Anterior cingulate cortex (tissue), 58 donors: ENCODE measurements at places on chromosomes 3 and 15.

GRCh38 chr15:98996169-98996568 lies 11.4 kb downstream of the PGPEP1L start:
- DNase-seq: no peak

DNA sequence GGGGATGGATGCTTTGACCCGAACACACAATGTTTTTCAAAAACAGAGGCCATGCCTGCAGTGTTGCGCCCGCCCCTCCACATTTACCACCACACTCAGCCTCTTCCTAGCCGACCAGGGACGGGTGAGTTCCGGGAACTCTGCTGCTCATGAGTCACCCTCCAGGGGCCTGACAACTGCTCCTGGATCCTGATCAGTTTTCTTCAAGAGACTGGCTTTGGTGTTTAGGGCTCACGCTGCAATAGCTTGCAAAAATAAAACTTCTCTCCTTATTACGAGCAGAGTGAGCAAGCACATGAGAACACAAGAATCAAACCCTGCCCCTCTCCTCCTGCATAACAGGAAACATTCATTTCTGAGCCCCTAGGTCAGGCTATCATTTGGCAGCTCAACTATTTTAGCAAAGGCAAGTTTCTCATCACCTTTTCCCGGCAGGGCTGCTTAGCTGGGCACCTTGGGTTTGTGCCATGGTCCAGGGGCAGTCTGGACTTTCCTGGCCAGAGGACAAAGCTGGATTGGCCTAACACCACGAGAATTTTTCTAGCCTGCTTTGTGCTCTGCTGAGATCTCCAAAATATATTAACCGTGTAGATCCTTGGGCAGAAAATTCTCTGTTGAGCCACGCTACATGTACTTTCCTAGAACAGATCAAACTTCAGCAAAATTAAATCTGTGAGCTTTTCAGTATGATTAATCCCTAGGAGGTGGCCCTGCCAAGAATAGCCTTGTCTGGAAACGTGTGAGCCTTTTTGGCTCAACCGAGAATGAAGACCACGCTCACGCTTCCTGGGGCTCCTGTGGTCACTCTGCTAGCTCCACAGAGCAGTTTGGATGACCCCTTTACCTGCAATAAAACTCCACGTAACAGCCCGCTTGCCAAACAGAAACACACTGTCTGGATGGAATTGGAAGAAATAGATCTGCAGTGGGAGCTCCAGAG lies 52.7 kb upstream of the SPATA12 start:
- DNase-seq: no peak

DNA sequence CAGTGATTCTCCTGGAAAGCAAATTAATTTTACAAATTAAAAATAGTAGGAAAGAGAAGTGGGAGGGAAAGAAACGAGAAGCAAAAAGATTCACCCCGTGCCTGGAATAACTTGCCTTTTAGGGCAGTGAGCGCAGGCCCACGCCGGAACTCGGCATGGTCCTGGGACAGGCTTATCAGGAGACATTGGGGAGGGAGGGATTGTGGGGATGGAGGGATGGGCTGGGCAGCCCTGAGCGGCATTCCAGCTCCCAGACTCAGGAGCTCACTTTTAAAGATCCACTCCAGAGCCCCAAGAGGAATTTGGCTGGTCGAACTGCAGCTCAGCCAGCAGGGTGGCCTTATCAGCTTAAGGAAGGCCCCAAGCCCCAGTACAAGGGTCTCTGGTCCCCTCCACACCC lies 117.9 kb downstream of the ADCY5 start:
- DNase-seq: no peak

- DNase-seq: no peak
These were observed 78.1 kb upstream of the PRICKLE2 start for GRCh38 chr3:64303401-64303800.

DNA sequence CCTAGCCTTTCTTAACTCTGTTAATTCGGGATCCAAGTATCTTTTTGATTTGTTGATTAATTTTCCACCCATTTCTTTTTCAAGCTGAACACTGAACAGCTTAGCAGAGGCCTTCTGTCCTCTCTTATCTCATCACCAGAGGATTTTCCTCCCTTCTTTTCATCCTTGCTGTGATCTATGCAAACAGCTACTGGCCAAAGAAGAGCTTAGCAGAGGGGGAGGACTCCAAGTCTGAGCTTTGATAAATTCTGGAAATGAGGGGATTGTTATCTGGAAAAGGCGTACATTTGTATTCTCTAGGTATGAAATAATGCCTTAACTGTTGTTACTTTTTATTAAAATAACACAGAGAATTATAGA lies 13.4 kb downstream of the DZIP3 start:
- no peak for DNase-seq

- no peak for DNase-seq
These were observed 66.2 kb downstream of the SCN11A start for GRCh38 chr3:38985581-38985980.

DNA sequence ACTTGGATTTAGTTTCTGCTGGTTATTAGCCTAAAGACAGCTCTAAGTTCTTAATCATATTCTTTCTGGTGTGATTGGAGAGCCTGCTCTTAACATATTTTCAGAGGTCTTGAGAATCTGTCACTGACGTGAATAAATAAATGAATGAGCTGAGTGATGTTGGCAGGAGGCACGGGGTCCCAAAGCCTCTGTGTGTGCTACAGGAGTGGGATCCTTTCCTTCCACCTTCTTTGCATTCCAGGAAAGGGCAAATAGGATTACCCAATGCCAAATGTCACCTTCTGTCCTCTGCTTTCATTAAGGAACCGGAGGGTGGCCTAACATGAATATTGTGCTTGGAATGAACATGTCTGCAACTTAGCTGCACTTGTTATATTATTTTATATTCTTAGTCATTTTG lies 53.1 kb downstream of the CD47 start:
- DNase-seq: no peak

- DNase-seq: no peak
These were observed 91.1 kb upstream of the RNF7 start for GRCh38 chr3:141646760-141647561.

- DNase-seq: no peak
These were observed 12.2 kb upstream of the ALDH1A3 start for GRCh38 chr15:100867433-100867832.

GRCh38 chr3:101928890-101929289 lies 79.6 kb downstream of the NFKBIZ start:
- DNase-seq: no peak

DNA sequence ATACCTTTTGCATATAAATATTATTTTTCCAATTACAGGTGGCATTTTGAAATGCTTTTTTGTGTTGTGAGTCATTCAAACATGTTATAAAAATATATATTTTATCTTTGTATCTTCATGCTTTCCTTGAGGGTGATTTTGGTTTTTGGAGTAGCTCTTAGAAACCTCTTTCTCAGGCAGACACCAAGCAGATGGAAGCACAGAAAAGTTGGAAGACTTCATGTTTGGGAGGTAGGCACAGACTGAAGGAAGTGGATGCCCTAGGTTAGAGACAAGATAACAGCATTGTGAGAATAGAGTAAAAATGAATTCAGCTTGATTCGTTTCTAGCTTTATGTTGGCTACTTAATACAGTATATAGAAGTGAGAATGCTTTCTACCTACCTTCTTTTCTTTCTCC lies 338.3 kb downstream of the NLGN1 start:
- no peak for DNase-seq

DNA sequence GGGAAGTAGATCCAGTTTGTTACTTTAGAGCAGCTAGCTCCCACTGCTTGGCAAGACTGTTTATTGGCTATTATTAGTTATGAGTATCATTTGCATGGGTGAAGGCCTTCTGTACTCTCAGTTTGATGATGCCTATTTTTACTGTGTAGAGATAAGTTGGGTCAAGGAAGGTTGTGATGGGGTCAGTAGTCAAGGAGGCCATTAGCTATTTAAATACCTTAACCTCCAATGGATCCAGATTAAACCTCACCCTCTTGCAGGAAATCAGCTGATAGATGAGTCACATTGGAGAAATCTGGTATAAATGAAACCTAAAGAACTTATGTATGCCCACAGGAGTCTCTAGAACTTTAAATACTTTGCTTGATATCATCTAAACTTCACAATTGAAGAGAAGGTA lies 45.0 kb downstream of the THBS1 start:
- DNase-seq: no peak

DNA sequence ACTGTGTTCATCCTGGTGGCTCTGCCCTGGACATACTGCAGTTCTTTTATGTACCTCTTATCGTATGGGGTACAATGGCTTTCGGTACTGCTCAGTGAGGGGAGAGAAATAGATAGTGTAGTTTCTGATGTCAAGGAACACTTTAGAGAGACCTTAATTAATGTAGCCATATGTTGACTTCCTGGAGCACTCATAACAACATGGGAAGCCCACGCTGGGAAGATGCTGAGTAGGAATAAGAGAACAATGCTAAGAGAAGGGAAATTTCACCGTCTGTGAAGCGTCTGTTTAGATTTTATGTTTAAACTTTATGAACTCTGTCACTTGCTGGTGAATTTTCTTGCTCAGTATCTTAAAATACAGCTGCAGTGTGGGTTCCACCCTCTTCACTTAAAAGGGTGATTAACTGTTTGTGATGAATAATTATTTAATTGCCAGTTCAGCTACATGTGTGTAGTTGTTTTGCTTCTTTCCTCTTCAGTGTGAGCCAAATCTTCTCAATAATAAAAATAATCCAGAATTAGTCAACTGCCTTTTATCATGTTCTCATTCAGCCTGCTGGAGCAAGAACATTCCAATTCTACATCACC lies 373.1 kb upstream of the TPRG1 start:
- DNase-seq: no peak

GRCh38 chr3:196931828-196932587 lies 10.3 kb downstream of the NCBP2 start:
- no peak for DNase-seq

DNA sequence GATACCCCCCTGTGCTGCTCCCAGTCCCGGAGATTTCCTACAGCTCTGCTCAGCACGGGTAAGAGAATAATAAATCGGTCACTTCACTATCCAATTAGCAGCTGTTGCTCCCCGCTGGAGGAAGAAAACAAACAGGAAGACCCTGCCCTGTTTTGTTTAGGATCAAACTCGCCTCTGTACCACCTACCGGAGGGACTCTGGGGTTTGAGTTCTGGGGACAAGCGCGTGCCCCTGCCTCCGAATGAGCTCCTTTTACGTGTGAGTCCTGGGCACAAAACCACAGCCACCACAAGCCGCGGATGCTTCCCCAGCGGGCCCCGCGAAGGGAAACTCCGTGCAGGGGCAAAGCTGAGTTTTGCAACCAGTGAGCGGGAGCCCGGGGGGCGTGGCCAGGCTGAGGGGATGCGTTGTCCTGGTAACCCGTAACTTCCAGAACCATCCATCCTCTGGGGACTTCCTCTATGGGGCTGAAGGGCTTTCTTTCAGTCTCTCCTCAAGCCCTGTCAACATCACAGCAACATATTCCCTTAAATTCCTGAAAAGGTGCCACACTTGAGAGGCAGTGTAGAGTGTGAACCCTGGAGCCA lies 315.7 kb upstream of the PROK2 start:
- DNase-seq: peak; percentile 76

DNA sequence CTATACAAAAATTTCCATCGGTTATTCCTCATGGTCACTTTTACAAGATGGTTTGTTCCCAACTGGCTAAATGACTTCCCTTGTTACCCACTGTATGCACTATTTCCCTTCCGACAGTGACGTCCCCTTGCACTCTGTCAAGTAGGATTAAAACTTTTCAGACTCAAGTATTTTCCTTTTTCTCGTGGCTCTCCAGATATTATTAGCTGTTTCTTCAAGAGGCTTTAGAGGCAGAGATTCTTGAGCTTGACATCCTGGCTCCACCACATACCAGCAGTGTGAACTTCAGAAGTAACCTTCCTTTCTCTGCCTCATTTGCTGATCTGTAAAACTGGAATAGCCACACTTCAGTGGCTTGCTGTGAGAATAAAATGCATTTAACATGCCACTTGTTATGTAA lies 14.0 kb downstream of the CSNK1G1 start:
- DNase-seq: no peak

- DNase-seq: no peak
These were observed 101.1 kb downstream of the EPHA6 start for GRCh38 chr3:96915445-96915844.

- no peak for DNase-seq
These were observed 107.3 kb upstream of the PTPRG start for GRCh38 chr3:61454006-61454585.

DNA sequence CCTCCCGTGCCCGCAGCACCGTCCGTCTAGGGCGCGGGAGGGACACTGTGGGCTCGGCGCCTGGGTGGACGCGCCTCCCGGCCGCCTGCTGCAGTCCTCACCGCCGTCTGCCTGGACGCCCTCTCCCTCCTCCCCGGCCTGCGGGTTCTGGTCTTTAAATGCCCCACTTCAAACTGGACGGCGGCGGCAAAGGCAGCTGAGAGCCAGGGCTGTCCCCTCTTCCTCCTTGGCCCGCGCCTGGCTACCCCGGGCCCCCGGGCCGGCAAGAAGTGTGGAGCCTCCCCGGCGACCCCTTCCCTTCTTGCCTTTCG lies 426 bp downstream of the CBLB start:
- peak; percentile 66 for DNase-seq

- DNase-seq: no peak
These were observed 98.9 kb upstream of the FRMD4B start for GRCh38 chr3:69484507-69485393.

GRCh38 chr3:152769523-152769922 lies 65.4 kb upstream of the P2RY1 start:
- DNase-seq: no peak

- no peak for DNase-seq
These were observed 374.4 kb downstream of the PTPRG start for GRCh38 chr3:61935814-61936213.

- DNase-seq: no peak
These were observed 340.2 kb downstream of the ROBO2 start for GRCh38 chr3:77380136-77380535.

- DNase-seq: no peak
These were observed 27.1 kb upstream of the MAP3K13 start for GRCh38 chr3:185335799-185336198.

DNA sequence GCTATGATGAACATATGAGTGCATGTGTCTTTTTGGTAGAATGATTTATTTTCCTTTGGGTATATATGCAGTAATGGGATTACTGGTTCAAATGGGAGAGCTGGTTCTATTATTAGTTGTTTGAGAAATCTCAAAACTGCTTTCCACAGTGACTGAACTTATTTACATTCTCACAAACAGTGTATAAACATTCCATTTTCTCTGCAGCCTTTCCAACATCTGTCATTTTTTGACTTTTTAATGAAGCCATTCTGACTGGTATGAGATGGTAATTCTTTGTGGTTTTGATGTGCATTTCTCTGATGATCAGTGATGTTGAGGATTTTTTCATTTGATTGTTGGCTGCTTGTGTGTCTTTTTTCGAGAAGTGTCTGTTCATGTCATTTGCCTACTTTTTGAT lies 1124.2 kb downstream of the NAALADL2 start:
- DNase-seq: no peak

DNA sequence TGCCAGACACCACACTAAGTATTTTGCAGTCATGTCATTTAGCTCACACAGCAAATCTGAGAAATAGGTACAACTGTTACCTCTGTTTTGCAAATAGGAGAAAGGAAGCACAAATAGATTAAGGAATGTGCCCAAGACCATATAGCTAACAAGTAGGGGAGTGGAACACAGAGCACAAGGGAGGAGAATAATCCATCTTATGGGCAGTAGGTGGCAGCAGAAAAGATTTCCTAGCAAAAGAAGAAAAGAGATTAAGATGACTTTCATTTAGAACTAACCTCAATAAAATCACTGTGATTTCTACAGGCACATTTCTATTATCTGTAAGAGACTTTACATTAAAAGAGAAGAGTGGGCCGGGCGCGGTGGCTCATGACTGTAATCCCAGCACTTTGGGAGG lies 49.1 kb downstream of the NR1I2 start:
- no peak for DNase-seq
